ENCODE measurements at places on chromosomes 3 and 15.

GRCh38 chr15:39783244-39783820, 691 bp upstream of the FSIP1 start:
- DNase-seq, result no peak

DNA sequence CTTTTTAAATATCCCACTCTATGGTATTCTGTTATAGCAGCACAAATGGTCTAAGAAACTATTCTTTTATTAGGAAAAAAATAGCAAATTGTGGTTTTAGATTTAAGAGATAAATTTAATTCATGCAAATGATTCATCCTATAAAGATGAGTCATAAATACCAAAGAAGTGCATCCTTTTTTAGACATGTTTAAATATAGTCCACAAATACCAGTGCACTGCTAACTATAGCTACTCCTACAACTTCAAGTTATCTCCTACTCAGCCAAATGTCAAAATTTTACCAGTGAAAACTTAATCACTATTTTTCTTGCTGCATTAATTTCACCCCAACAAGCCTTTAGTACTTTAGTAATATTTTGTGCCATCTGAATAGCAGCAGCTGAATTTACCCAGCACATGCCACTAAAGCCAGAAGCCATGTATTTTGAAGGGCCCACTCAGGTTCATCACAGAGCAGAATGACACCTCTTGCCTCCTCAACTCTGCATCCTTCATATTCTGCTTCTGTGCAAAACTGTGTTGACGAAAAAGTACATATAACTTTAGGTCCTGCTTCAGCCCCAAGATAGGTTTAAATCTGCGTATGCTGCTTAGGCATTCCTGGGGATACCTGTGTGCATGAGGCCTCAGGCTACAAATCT, 24.9 kb downstream of the CX3CR1 start:
- no peak for DNase-seq

DNA sequence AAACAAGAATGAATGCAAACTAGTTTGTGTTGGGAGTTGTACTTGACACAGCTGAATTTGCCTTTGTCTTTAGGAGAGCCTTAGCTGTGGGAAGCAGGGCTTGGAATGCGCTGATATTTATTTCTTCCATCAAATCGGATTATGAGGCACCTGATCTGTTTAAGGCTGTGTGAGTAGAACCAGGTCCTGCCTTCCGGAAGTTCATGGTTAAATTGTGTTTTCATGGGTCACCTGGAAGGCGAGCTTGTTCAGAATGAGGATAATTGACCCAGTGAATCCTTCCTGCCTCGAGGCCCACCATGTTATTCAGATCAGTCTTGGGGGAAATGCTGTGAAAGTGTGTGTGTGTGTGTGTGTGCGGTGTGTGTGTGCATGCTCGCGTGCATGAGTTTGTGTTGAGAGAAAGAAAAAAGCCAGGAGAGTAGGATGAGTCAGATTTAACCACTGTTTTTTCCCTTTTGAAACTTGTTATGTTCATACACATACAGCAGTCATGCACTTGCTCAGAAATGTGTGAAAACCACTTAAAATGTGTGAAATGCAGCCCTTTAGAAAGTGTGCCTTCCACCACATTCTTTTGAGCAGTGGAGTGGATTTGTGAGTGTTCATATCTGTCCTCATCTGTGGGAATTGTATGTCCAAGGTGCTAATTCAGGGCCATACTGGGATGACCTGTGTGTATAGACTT, 36.7 kb downstream of the SMAD3 start:
- DNase-seq, result peak; percentile 53

GRCh38 chr3:42490243-42490642, 12.2 kb upstream of the VIPR1 start:
- DNase-seq, result no peak

DNA sequence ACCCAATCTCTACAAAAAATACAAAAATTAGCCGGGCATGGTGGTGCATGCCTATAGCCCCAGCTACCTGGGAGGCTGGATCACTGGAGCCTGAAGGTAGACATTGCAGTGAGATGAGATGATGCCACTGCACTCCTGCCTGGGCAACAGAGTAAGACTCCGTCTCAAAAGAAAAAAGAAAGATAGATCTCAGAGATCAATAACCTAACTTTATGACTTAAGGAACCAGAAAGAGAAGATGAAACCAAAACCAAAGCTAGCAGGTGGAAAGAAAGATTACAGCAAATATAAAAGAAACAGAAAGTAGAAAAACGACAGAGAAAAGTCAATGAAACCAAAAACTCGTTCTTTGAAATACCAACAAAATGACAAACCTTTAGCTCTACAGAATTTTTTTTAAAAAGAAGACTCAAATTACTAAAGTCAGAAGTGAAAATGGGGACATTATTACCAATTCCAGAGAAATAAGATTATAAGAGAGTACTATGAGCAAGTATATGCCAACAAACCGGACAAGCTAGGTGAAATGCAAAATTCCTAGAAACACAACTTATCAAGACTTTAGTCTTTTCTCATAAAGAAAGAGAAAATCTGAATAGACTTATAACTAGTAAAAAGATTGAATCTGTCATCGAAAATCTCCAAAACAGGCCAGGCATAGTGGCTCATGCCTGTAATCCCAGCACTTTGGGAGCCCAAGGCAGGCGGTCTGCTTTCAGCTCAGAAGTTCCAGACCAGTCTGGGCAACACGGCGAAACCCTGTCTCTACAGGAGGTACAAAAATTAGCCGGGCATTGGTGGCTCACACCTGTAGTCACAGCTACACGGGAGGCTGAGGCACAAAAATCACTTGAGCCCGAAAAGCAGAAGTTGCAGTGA, 35.0 kb downstream of the ACAP2 start:
- DNase-seq, result no peak
